ENCODE measurements at places on chromosomes 6 and 20. TPM values are rescaled to one million over a fixed set of nuclear protein-coding genes. Genes with fewer than 3 reads are reported as not detected.

PPP1R16B gene
- total RNA-seq: 99.3 TPM

RHAG gene
- total RNA-seq: not detected

FGD2 gene
- total RNA-seq: 435 TPM

FNDC1 gene
- total RNA-seq: not detected

CARMIL1 gene
- 3.4 TPM for total RNA-seq

MUCL3 gene
- not detected for total RNA-seq

BMP6 gene
- total RNA-seq: 0.75 TPM

CCN5 gene
- total RNA-seq: not detected

PNLDC1 gene
- 0.24 TPM for total RNA-seq

RAET1L gene
- not detected for total RNA-seq

GGTLC1 gene
- not detected for total RNA-seq

ITPR3 gene
- total RNA-seq: 31.7 TPM

CD109 gene
- 0.69 TPM for total RNA-seq

All from activated B cell treated with CpG ODN at 0.5 μM for 24 hours (primary cell).